H4 (cell line): ENCODE measurements at places on chromosomes 7 and 10. TPM values are rescaled to one million over a fixed set of nuclear protein-coding genes. Genes with fewer than 3 reads are reported as not detected.

CNNM1 gene
- total RNA-seq, result not detected in 2 replicates

GRCh38 chr10:129897871-129898626 lies 66.0 kb downstream of the EBF3 start:
- DNase-seq, result no peak

DNA sequence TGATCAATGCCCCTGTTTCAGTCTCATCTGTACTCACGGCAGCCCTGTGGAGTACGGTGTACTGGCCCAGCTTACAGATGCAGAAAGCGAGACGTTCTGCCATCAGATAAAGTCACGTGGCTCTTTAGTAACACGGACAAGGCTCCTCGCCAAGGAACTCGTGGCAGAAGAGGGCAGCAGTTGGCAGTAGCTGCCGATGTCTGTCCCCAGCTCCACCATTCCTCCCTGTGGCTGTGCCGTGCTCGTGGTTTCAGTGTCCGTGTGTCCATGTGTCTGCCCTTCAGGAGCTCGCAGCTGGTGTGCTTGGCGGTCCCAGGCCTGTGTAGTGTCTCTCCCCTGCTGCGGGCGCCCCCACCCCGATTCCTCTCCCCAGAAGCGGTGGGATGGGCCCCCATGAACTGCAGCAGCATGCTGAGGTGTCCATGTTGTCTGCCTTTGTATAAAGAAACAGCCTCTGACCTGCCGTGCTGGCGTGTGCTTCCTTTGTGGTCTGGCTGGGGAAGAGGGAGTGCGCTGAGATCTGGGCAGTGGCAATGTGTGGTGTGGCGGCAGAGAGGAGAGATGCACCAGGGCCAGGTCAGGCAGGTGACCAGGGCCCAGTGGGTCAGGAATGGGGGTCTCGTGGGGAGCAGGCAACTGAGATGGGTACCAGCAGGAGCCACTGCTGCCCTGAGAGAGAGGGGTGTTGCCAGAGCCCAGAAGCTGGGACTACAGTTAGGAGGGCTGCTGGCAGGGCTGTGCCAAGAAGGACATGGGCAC lies 9.8 kb downstream of the RHBDD2 start:
- no peak for DNase-seq

- DNase-seq, result peak; percentile 40
These were observed 201.4 kb upstream of the NPVF start for GRCh38 chr7:25429731-25430130.

SUGCT gene
- 2.1 and 5.0 TPM in 2 replicates for total RNA-seq

ANKRD7 gene
- total RNA-seq, result 1.4 and 2.0 TPM in 2 replicates

VIPR2 gene
- 0.68 and 0.77 TPM in 2 replicates for total RNA-seq

ACTL6B gene
- total RNA-seq, result not detected in 2 replicates

MMD2 gene
- not detected in 2 replicates for total RNA-seq

- no peak for DNase-seq
These were observed 633.4 kb downstream of the PARD3 start for GRCh38 chr10:34181553-34182300.

DNA sequence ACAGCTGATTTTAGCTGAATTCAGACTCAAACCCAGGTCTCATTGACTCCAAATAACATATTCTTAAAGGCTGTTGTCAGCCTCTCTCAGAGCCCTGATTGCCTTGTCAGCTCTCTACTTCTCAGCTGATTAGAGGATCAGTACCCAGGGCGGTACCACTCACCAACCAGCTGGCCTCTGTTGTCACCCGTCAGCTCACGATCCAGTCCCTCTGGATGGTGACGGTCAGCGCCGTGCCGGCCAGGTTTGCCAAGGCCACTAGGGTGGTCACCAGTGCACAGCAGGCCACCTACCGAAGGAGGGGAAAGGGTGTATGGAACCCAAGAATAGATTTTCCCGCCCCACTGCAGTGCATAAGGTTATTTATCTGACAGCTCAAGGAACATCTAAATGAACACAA lies 52.3 kb upstream of the TOMM7 start:
- DNase-seq, result no peak

FAM237B gene
- not detected in 2 replicates for total RNA-seq

DNA sequence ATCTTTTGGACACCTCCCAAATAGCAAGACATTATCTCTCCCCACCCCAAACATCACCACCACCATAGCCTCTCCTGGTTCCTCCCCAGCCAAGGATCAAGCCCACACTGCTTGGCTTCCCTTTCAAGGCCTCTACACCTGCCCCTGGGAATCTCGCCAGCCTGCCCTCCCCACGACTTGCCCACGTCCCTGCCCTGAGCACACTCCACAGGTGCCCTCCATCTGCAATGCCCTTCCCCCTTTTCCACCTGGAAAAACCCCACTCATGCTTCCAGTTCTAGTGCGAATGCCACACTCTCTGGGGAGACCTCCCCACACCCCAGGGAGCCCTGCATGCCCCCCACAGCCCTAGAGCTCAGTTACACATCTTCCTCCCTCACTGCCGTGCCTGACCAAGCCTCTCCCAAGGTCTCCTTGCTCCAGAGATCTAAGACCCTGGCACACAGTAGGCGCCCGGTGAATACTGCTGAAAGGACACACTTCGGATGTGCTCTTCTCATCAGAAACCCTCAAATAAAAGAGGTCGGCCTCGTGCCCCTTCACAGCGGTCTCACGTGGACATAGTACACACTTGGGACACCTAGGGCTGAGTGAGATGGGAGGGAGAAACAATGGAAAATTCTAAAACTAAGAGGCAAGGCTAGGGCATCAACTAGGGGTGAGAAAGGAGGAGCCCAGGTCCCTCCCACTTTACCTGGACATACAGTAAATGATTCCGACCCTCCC lies 91.4 kb downstream of the DLG5 start:
- DNase-seq, result no peak

- DNase-seq, result no peak
These were observed 23.9 kb downstream of the UNC5B start for GRCh38 chr10:71236286-71236685.

GRCh38 chr7:3832199-3832598 lies 531.1 kb downstream of the SDK1 start:
- no peak for DNase-seq

DNA sequence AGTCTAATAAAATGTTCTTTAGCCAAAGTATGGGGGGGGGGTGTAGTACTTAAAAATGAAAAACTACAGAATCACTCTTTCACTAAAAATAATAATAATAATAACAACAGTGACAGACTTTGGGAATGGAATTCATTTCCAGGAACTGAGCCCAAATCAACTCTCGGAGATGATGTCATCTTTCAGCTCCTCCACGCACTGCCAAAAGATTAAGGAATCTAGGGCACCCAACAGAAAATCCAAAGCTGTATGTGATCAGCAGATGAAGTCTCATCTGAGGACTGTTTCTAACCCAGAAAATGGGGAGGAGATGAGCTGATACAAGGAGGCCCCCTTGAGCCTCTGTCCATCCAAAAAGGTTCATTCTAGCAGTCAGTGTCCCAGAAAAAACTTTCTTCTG lies 54.5 kb downstream of the GRB10 start:
- no peak for DNase-seq

RAMP3 gene
- not detected in 2 replicates for total RNA-seq
